Anterior cingulate cortex (tissue), 58 donors: ENCODE measurements at places on chromosomes 1 and 21.

DNA sequence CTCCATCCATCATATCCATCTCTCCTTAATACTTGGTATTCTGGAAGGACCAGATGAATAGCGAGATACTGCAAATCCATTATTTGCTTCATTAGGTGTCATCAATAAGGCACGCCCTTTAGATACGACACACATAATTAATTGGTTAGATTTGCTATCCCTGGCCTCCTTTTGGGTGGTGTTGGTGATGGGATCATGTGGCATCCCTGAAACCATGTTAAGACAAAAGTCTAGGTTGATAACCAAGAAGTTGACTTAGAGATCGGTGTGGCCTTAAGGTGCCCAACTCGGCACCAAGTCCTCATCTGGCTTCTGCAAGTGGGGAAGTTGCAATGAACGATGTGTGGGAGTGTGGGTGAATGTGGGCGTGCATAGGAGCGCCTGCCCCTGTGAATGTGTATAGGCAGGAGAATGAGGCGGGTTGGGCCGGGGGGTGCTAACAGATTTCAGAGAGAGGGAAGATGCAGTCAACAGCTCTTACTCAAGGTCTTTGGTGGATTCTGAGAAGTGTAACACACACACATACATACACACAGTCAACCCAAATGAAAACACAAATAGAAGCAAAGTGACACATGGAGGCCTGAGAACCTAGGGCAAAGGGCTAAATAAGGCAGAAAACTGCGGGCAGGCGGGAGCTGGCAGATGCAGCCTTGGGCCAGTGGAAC lies 415.7 kb upstream of the ESRRG start:
- no peak for DNase-seq

DNA sequence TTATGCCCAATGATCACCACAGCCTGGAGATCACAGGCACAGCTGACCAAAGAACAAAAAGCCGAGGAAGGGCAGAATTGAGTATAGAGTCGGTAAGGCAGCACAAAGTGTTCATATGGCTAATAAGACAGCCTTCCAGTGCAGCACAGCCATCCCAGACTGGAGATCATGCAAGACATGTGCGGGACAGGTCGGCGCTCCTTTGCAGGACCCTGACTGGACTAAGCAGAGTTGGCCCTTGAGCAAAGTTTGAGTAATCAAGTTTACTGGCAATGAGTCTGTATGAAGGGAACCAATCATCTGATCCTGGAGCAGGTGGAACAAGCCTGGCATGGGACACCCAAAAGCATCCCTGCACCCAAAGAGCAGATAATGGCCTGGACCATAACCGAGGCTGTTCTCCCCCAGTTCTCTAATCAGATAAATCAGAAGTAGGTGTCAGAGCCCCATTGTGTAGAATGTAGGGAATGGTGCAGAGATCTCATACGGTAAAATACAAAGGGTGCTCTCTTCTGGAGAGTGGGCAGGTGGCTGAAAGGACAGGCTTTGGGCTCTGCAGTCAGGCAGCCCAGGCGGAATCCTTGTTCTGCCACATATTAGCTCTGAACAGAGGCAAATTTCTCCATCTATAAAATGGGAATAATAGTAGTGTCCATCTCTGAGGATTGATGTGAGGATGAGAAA lies 10.7 kb upstream of the DNASE2B start:
- DNase-seq = no peak

DNA sequence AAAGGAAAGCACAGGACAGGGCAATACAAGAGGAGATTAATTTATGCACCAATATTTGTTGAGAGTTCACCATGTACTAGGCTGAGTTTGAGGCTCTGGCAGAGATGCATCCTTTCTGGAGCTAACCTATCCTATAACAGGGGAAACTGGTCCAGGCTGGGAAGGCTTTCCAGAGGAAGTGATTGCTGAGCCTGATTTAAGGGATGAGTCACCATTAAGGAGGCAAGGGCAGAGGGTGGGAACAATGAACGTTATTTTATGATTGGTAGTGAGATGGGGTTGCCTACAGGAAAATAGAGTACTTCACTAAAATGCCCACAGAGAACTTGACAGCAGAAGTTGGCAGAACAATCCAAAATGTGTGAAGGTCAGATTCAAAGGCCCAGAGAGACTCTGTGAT lies 141.4 kb downstream of the PLPP3 start:
- no peak for DNase-seq

GRCh38 chr1:112997781-112998180 lies 41.8 kb upstream of the SLC16A1 start:
- no peak for DNase-seq

GRCh38 chr21:30289215-30289614 lies at the start of gene KRTAP25-1:
TSS of gene KRTAP25-1 (minus strand) at chr21:30289514. CDS start at chr21:30289490, 24 bp downstream.
- DNase-seq = no peak

DNA sequence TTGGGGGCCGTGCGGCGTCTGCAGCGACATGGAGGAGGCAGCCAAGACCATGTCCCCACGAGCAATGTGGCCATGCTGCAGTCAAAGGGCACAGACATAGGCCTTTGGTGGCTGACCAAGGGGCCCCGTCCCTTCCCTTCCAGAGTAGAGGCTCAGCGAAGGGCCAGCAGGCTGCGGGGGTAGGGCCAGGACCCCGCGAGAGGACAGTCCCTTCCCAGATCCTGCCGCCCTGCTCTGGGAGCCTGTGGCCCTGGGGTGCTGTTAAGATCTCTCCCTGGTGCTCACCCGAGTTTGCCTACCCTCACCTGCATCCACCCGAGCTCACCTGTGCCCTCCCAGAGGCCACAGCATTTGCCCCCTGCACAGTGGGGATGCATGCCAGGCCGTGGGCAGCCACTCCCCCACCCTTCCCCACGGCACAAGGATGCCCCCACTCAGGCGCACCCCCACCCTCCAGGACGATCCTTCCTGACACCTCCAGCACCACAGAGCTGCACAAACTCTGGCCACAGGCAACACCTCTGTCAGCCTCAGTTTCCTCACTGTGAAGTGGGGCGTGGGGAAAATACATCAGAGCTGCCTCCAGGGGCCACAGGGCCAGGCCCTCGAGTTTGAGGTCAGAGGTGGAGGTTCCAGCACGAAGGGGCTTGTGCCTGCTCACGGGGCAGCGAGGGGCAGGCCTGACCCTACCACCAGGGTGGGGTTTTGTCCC lies 15.5 kb downstream of the ITGB2 start:
- no peak for DNase-seq

DNA sequence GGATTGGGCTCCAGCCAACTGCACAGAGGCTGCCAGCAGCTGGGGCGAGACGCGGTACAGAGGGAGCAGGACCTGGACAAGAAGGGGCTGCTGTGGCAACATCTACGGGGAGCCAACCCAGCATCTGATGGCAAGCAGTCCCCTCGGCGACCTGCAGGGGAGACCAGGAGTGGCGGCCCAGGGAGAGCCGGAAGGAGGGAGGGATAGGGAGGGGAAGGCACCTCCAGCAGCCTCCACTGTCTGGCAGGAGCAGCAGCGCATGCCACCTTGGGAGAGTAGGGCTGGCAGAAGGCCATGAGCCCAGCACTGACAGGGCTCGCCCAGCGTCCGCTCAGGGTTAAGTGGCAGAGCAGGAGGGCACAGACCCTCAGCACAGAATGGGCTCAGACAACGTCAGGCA lies 17.3 kb downstream of the CHD5 start:
- DNase-seq = no peak

GRCh38 chr1:201172326-201172725 lies 18.1 kb upstream of the TMEM9 start:
- DNase-seq = no peak

DNA sequence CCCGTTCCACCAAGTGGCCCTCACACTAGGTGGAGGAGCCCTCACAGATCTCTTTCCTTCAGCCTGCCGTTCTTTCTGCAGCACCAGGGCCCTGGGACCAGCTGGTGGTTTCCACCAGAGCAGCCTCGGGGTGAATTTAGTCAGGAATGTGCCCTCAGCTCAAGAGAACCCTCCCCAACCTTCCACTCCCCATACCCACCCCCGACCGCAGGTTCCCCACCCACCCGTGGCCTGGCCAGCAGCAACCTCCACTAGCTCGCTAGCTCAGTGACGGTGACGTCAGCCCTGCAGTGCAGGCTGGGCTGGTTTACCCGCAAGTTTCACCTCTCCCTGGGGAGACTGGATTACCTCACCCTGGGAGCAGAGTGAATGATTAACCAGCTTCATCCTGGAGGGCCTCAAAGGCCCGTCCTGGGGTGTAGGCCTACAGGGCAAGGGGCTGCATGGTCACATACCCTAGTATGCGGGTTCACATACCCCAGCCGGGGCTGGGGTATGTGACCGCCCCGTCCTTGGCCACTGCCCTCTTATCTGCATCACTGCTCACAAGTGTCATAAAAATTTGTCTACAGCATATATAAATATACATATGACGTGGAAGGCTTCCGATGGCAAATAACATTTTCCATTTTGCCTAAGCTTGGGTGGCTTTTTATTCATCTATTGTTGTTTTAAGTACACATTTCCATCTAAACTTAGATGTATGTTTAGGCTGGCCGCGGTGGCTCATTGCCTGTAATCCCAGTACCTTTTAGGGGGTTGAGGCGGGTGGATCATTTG lies 24.5 kb downstream of the ELF3 start:
- DNase-seq = no peak

GRCh38 chr1:78619803-78620579 lies at the start of gene IFI44L:
TSS of gene IFI44L (plus strand) at chr1:78620448. CDS start at chr1:78627916, 7,468 bp downstream.
- no peak for DNase-seq

- no peak for DNase-seq
Observed at GRCh38 chr1:175720023-175720422, 23.4 kb downstream of the TNR start.

DNA sequence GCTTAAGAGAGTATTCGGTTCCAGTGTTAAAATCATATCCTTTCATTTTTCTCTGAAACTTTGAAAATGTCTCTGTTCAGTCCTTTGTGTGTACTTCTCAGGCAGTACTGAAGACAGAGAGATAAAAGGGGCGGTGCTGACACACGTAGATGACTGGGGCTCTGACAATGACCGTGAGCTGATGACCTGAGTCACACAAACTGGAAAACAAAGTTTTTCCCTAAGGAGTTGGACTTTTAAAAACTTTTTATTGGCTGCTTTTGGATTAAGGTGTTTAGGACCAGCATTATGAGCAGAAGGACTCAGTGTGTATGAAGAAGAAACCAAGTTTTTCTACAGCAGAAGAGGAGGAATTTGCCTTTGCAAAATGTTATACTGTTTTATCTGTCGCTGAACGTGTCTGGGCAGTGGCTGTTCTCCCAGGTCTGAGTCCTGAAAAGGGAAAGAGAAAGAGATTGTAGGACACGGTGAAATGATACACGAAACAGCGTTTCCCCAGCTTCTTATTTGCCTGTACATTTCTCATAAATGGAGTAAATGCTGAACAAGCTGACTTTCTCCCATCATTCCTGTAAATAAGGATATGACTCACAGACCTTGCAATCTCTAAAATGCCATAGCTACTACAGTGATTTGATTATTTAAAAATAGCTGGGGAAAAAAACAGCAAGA lies 51.5 kb downstream of the MAP3K7CL start:
- DNase-seq = no peak

GRCh38 chr1:41446851-41447610 lies 37.5 kb downstream of the EDN2 start:
- DNase-seq = no peak
